ENCODE measurements at places on chromosomes 2 and 18.

DNA sequence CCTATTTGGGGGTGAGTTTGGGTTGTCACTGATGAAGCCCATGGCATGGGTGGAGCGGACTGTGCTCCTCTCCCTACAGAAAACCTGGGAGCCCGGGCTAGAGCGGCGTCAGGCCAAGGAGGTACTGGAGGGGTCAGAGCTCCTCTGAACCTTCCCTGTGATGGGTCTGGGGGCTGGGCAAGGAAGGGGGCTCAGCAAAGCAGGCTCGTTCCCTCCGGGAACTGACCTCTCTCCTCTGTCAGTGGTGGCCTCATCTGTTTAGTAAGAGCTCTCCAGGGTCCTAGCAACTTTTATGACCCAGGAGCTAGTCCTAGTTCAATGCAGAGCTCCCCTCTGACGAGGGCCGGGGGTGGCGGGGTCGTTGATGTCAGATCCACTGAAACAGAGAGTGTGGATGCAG is 62.4 kb upstream of the OTOF start:
- no peak for DNase-seq

- DNase-seq = no peak
Measured at GRCh38 chr18:30709595-30709994, 332.9 kb downstream of the DSC3 start.

DNA sequence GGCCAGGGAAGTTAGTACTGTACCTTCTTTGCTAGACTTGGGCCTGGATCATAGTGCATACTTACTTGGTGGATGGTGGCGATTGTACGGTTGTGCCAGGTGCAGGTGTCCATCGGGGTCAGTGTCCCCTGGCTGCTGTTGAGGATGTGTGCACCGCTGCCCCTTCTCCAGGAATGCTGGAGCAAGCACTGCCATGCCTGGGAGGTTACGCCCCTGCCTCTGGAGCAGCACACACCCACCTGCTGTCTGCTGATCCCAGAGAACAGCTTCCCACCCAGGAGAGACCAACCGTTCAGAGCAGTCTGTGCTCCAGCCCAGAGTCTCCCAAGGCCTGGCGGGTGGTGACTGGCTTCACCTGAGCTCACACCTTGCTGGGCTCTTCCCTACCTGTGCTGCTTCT is 286.8 kb upstream of the HS6ST1 start:
- DNase-seq = no peak

- DNase-seq = no peak
Measured at GRCh38 chr2:235950473-235950809, 217.7 kb downstream of the GBX2 start.

DNA sequence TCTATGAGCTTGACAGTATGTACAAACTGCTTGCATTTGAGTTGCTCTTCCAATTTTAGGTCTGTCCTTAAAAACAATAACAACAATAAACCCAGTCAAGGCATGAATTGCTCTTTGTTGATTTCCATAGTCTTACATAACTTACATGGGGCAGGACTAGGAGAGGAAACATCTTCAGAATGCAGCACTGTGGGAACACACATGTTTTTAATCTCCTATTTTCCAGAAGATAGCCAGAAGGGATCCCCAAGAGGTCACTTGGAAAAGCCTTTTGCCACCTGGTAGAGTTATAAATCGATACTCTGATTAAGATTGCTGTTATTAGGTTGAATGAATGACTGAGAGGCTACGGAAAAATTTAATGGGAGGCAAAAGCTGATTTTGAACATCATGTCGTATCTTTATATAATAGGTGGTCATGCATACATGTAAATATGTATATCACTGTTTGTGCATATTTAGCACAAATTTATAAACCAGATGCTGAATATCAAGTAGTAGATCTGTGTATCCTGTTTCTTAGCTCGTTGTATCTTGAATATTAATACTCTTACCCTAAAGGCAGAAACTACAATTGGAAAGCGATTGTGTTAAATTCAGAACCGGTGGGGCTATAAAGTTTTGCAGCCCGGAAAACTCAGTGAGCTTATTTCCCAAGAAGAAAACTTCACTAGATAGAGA is 479.4 kb upstream of the TCF4 start:
- no peak for DNase-seq

- DNase-seq = no peak
Measured at GRCh38 chr2:53188851-53189510, 578.6 kb upstream of the CHAC2 start.

- DNase-seq = no peak
Measured at GRCh38 chr2:171587132-171587531, 64.9 kb downstream of the CYBRD1 start.

DNA sequence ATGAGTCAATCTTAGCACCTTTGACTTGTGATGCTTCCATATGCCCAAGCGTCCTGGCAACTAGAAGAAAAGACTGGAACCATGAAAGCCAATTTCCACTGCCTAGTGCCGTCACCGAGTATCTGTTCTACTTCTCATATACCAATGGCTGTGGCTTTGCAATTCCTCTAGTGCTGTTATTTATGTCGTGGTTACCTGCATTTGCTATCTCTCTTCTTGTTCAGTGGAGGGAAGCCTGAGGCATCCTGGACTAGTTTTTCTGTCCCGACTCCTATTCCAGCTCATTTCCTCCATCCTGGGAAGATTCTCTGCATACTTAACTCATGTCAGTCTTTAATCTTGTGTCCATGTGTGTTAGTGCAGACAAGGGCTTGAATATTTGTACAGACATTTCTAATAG is 117.9 kb downstream of the FEZ2 start:
- DNase-seq = no peak

DNA sequence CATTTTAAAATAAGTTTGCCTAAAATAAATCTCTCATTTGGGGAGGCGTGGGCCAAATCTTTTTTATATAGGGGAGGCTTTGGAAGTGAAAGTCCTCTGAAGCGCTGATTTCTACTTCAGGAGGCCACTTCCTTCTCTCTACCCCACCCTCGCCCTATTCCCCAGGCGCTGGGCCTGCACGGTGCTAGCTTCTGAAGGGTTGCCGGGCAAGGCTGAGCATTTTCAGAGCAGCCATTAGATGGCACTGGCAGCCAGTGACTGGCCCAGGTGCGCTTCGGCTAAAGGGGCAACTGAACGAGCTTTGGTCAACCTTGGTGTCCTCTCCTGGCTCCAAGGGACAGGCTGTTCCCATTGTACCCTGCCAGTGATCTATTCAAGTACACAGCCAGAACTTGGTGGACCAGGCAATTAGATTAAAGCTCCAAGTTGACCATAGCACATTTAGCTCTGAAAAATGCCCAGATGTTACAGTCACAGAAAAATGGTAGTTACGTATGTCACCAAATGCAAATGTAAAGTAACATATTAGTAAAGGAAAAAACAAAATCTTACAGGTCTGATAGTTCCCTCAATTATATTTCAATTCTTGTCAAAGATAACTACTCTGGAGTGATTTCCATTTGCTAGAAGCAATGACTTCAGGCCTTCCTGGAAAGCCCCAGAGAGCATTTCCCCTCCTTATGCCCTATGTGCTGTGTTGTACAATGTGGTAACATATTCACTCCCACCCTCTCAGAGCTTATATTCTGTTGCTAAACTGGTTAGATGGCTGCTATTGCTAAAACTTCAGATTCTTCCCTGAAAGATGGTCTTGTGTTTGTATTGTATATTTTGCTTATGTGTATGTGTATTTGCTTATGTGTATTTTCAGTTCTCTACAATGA is 2.1 kb downstream of the POMC start:
- DNase-seq = no peak

DNA sequence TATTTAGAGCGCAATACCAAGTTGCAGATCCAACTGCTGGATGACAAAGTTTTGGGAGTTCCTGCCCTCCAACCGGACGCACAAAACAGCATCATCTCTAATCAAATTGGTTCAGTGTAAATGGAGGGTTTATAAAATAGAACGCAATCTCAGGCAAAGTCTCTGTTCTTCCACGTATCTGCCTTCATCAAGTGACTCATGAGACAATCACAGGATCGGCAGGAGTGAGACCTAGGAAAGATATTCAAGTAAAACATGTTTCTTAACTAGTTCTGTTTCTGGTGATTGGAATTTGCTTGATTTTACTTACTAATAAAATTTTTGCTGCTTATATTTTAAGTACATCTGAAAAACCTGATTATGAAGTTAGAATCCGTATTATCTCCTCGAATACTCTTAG is 7.6 kb downstream of the FZD5 start:
- no peak for DNase-seq

- DNase-seq = no peak
Measured at GRCh38 chr2:219292616-219293015, 13.4 kb downstream of the DNAJB2 start.

GRCh38 chr2:111244864-111245263 is 124.2 kb downstream of the BCL2L11 start:
- DNase-seq = no peak

- no peak for DNase-seq
Measured at GRCh38 chr2:12045864-12046291, 299.4 kb downstream of the LPIN1 start.

DNA sequence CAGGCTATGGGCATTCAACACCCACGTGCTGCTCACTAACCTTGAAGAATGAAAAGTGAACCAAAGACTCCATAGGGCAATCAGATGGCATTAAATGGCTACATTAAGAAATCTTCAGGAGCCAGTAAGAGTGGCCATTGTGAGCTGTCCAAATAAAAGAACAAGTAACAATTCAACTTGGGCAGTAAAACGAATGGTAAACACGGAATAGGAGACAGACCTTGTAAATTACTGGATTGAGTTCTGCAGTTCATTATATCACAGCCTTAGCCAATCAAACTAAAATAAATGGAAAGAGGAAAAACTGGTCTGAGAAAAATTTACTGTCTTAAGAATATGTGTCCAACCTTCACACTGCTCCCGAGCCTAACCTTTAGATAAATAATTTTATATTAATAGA is 306.5 kb upstream of the ZNF521 start:
- DNase-seq = no peak

GRCh38 chr2:55954306-55955035 is 30.9 kb upstream of the EFEMP1 start:
- no peak for DNase-seq

Measured in tibial nerve (tissue), 4 donors.